Lower lobe of right lung (tissue), 2 donors: ENCODE measurements at places on chromosomes 12 and 14.

DNA sequence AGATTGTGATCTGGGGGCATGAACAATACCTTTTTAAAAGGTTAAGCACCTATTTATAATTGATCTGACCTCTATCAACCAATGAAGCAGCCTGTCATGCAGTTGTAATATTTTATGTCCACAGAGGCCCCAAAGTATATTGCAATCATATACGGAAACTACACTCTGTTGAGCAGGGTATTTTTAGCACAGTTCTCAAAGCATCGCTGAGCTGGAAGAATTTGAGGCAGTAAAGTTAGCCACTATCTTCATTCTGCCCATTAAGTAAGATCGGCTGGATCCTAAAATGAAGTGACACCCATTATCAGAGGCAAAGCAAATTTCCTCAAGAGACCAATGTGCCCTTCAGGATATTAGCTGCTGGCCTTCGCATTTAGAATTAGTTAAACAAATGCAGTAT, 47.7 kb upstream of the GRIP1 start:
- DNase-seq: no peak

DNA sequence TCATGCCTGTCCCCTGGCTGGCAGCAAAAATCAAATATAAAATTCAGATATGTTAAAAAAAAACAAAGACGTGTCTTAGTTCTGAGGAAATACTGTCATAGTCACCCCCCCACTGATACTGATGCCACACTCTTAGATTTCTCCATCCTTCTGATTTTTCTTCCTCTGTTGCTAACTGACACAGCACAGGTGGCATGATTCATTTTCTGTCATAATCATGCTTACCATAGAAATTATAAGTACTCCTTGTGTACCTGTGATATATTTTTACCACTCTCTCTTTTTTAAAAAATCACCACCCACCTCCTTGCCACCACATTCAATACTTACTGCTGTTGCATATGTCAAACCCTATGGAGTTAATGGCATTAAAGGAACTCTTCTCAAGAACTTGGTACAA, 209.2 kb downstream of the PPM1H start:
- no peak for DNase-seq

DNA sequence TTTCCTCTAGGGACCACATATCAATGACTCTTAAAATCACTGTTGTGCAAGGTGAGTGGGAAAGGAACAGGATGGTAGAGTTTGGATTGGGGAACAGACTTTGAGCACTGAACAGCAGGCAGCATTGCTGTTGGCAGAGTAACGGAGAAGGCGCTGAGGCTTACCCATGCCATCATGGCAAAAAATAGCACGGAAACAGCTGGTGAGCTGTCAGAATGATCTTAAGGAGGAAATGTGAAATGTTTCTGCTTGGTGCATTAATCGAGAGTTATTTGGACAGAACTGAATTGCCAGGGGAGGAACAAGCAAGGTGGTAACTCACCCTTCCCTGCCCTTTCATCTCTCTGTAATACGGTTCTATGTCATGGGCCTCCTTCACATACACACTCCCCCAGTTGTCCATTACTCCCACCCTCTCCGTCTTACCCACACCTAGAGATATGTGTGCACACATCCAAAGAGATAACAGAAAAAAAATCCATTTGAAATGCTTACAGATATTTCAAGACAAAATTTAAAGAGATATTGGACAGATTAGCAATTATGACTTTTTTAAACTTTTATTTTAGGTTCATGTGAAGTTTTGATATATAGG, 572.5 kb downstream of the DIO2 start:
- DNase-seq: no peak

GRCh38 chr12:27340971-27341370, 8.3 kb downstream of the BMAL2 start:
- DNase-seq: no peak
